ENCODE measurements at places on chromosomes 7 and 10.
A peak's percentile ranks its signal among the peaks of the same experiment; 100 is the strongest.

DNA sequence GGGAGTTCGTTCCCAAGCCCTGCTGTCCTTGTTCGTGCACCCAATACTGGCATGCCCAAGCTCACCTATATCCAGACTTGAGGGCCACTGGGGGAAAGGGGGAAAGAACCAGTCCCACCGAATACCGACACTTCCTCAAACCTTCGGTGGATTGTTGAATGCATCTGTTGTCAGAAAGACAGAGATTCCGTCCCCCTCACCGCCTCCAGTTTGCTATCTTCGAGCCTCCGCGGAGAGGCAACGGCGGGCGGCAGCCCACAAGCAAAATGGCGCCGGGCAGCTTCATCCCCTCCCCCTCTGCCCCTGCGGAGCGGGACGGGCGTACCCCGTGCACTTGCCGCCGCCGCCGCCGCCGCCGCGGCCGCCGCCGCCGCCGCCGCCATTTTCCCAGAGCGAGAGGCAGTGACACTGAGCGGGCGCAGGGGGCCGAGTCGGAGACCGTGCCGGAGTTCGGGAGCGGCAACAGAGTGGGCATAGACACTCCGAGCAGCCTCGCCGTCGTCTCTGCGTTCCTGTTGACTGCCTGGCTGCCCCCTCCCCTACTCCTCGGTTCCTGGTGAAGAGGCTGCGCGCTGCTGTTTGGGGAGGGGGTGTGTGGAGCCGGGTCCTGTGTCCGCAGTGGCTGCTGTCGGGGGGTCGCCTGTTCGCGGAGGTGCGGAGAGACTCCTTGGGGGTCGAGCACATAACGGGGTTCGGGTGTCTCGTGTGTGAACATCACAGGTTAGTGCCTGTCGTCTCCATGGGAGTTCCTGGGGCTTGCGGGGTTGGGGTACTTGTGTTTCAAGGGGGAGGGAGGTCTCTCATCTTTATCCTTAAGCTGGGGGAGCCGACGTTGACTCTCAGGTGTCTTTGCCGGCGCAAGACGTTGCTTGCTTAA is at the start of gene KMT2E:
Gene KMT2E (plus strand): TSS at position 390 of the 877 bp plus-strand sequence. CDS start 26,748 bp downstream, outside the sequence.
- peak; percentile 87 for DNase-seq

DNA sequence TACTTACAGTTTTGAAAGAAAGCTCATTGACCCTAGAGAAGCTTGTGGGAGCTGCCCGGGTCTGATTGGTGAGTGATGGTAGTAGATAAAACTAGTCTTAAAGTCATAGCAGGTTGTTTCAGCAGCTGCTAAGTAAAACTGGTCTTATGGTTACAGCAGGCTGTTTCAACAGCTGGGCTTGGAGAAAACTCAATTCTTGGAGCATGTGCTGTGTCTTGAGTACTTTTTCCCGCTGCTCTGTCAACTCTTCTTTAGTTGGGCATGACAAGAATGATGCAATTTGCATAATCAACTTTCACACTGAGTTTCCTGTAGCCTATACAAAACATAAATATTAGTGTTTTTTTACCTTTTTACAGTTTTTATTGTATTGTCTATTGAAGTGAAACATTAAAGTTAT is 707.9 kb downstream of the AUTS2 start:
- DNase-seq: no peak

DNA sequence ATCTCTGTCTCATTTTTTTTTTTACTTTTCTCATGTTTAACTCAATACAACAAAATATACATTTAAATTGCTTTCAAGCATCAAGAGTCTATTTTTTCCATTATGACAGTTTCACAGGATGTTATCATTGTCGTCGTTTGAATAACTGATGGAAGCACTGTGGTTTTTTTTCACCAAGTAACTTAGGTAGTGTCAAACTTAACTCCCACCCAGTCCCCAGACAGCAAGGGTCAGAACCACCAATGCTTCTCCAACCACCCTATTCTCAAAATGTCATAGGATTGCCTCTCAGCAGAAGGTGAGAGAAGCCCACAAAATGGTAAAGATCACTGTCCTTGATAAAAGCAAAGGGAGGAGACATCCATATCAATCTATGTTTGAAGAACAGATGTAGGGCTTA is 339.4 kb downstream of the SFMBT2 start:
- no peak for DNase-seq

DNA sequence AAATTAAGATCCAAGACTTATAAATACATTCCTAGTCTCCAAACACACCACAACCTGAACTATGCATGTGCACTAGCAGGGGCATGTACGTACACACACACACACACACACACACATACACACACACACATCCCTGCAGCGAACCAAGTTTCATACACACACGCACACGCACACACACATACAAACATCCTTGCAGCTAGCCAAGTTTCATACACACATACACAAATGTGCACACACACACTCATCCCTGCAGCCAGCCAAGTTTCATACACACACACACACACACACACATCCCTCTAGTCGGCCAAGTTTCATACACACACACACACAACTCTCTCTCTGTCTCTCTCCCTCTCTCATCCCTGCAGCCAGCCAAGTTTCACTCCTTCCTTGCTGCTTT is 82.7 kb upstream of the WIPF3 start:
- no peak for DNase-seq

DNA sequence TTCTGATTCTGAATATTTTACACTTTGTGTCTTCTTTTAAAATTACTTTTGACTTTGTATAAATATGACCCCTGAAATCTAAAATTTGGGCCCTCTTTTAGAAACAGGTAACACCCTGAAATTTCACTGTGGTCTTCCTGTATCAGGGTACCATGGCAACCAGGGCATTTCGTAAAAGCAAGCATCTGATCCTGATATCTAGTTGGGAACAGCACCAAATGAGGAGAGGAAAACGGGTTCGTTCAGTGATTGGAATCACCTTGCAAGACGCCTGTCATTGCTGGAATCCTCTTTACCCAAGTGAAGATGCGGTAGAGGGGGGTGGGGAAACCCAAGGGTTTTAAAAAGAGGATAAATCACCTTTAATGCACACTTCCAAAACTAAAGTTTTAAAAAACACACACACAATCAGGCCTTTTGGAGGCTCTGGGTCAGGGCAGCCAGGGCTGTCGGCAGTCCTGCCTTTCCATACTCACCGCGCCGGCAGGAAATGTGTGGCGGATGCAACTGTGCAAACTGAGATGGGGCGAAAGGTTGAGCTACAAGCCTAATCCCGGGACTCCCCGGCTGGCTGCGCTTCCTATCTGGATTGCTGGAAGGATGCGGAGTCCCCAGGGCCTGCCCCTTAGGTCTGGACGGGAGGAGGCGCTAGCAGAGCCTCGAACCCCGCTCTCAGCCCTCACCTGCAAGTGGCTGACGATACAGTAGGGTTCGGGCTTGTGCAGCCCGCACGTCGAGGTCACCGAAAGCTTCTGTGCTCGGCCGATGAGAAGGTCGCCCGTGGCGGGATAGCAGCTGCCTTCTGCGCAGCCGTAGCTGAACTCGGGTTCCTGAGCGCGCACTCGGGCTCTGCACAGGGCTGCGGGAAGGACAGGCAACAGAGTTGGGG is 1.8 kb downstream of the LAMB1 start:
- no peak for DNase-seq

- DNase-seq: no peak
These were observed 86.2 kb downstream of the SORBS1 start for GRCh38 chr10:95475003-95475383.

DNA sequence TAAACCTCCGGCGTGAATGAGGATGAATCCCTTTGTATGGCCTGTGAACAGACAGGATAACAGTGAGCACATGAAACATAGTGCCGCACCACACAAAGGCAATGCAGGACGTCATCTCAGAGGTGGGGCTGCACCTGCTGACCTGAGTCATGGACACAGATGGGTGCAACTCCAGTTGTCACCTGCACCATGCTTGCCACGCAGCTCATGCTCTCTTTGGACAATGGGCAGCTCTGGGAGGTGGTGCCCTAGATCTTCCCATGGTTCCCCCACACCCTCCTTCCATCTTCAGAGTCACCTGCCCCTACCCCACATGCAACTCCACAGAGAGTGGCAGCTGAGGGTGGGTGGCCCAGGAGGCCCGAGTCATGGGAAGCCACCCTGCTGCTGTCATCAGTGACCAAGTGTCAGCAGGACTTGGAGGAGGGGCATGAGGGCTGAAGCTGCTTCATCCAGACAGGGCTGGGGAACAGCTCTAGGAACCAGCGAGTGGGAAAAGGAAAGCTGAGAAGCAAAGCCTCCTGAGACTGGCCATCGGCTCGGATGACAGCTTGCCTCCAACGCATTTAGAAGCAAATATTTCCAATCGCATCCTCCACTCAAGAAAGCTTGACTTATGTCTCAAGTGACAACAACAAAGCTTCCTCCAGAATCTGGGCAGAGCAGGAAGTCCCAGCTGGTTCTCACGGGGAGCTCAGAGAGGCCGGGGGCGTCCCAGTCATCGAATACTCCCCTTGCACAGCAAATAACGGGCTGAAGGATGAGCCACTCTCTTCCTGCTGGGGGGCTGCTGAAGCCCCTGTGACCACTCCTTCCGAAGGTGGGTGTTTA is 27.1 kb downstream of the VIPR2 start:
- DNase-seq: no peak

GRCh38 chr7:44141221-44141850 is at the start of gene MYL7:
TSS of gene MYL7 (minus strand) at chr7:44141332. CDS start at chr7:44141305, 27 bp downstream.
- no peak for DNase-seq

DNA sequence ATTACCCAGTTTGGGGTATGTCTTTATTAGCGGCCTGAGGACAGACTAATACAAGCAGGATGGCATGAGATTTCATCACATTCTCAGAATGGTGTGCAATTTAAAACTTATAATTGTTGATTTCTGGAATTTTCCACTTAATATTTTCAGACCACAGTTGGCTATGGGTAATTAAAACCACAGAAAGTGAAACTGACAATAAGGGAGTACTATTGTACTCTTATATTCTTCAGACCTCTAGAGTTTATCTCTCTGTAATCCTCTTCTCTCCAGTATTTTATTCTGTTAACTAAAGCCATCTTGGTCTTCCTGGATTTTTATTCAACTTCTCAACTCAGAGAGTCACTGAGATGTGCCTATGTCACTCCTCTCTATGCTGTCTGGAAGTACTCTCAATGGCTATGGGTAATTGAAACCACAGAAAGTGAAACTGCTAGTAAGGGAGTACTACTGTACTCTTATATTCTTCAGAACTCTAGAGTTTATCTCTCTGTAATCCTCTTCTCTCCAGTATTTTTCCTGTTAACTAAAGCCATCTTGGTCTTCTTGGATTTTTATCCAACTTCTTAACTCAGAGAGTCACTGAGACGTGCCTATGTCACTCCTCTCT is 118.3 kb downstream of the PPP1R17 start:
- DNase-seq: no peak

- DNase-seq: no peak
These were observed 531.3 kb downstream of the ATRNL1 start for GRCh38 chr10:115624448-115624847.

DNA sequence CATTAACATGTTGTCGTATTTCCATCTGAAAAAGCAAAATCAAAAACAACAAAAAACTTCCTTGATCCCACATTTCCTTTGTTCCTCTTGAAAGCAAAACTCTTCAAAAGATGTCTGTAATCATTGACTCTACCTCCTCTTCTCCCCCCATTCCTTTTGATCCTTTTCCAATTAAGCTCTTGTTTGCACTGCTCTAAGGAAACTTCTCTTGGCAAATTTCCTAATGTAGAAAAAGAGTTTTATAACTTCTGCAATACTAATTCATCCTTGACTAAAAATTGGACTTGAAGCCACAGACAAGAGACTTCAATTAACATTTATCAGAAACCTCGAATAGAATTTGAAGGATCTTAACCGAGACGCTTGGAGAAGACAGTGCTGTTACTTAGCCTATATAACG is 317.1 kb upstream of the SEMA3C start:
- DNase-seq: no peak

DNA sequence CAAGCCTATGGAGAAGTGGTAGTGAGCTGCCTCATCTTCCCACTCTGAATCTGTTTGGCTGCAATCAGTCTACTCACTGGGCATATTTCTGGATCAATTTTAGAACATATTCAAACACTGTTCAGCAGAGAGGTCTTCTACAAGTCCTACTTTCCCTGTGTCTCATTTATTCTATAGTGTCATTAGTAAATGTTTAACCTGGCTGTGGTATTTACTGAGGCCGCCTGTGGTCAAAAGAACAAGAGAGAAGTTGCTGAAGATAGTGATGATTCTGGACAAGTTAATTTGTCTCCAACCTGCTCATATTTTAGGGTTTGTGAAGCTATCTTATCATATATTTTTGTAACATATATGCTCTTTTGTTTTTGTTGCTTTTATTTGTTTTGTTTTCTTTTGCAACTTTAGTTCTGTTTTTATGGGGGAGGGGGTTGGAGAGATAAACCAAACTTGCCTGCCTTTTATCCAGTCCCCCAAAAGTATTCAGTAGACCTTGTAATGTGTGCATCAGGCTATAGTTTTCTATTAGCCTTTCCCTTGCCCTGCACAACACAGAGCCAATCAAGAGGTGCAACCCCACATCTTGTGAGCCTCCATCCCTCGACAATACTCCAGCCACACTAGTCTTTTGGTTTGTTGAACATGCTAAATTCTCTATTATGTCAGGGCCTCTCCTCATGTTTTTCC is 362.8 kb upstream of the MBL2 start:
- no peak for DNase-seq

- DNase-seq: no peak
These were observed 90.0 kb downstream of the EGFR start for GRCh38 chr7:55108818-55109217.

- DNase-seq: no peak
These were observed 157.4 kb upstream of the LYZL2 start for GRCh38 chr10:30786906-30787305.

GRCh38 chr7:104156842-104157277 is 51.0 kb downstream of the ORC5 start:
- no peak for DNase-seq

DNA sequence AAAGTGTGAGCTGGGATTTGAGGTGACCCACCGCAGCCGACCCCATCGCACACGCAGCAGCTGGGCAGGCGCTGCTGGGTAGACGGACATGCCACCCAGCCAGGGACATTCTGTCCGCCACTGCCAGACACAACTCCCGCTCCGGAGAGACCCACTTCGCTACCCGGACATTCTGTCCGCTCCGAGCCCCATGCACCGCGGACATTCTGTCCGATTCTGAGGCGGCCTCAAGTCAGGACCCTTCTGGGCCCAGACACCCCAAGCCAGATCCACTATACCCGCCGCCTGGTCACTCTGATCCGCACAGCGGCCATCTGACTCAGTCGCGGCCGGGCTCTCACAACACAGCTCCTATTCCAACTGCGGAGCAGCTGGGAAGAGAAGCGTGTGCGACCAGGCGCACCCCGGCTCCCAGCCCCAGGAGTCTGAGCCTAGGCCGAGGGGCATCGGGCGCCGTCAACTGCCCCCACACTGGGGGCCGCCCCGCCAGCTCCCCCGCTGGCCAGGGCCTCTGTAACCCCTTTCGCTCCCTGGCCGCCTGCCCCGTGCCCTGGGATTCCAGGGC is 763 bp downstream of the PITX3 start:
- DNase-seq: no peak

- DNase-seq: no peak
These were observed 2.6 kb upstream of the VWC2 start for GRCh38 chr7:49770838-49771237.

Data from activated CD8-positive, alpha-beta memory T cell treated with anti-CD3 and anti-CD28 coated beads for 4 hours (primary cell).